ENCODE measurements at places on chromosomes 12 and 14.

DNA sequence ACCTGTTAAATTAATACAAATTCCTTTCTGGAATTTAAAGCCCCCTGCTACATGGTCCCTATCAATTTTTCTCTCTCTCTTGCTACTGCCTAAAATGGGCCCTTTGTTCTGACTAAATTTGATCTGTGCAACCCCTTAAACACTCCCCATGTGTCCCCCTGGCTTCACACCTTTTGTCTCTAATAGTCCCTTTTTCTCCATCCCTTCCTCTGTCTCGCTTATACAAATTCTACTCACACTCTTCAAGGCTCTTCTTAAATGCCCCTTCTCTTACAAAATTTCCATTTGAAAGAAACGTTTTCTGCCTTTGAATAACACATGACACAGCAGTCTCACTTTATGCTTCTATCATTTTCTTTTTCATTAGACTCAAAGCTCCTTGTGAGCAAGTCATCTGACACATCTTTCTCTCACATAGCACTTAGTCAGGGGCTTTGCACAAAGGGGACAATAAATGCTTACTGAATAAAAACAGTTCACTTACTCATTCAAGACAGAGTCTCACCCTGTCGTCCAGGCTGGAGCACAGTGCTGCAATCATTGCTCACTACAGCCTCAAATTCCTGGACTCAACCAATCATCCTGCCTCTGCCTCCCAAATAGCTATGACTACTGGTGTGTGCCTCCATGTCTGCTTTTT, 41.5 kb upstream of the NR2C1 start:
- no peak for DNase-seq

- no peak for DNase-seq
Observed at GRCh38 chr12:52519826-52520662, at the start of gene KRT5. KRT5 (minus strand) TSS chr12:52520394; CDS start chr12:52520296, 98 bp downstream.

- no peak for DNase-seq
Observed at GRCh38 chr14:70333728-70334127, 25.8 kb downstream of the COX16 start.

GRCh38 chr12:40171501-40171900, 53.3 kb upstream of the LRRK2 start:
- no peak for DNase-seq

- DNase-seq, result peak; percentile 3
Observed at GRCh38 chr14:28577711-28578131, 188.9 kb upstream of the FOXG1 start.

DNA sequence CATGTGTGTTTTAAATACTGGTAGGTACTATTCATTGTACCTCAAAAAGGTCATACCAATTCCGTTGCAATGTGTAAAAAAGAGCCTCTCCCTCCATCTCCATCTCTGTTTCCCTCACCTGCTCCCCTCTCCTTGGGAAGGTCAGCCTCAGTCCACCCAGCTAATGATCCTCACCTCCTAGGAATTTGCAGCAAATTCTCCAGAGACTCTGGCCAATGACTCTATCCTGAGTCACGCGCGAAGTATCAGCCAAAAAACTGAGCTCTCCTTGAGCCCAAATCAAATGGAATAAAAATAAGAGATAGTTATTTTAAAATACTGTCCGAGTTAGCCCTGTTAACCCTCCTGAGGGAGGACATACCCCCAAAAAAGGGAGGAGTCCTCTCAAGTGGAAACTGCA, 148.4 kb downstream of the DPF3 start:
- peak; percentile 12 for DNase-seq

DNA sequence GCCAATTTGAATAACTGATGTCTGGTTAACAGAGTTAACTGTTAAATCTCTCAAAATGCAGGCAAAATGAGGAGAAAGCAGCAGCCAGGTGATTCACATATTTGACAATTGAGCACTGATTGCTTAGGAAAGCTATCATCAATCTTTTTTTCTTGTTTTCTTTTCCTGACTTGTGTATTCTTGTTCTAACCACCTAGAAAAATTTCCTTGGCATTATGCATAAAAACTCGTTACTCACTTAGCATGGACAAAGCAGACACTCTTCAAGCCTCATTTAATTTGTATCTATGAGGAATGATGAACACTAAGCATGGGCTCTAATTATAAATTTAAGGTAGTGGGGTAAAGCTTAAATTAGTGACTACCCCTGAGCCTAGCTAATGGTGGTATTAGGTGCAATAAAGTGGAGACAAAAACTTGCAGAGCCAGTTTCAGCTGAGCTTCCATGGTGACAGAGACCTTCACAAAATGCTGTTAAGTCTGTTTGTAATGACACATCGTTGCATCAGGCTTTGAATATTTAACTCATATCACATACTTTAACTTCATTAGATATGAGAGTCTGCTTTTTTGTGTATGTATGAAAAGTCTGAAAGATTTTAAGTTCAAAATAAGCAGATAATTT, 52.0 kb downstream of the RASSF9 start:
- DNase-seq, result no peak

GRCh38 chr12:82326905-82327503, 31.2 kb downstream of the CCDC59 start:
- peak; percentile 25 for DNase-seq

GRCh38 chr12:31591380-31591901, 505 bp upstream of the DENND5B start:
- peak; percentile 22 for DNase-seq

DNA sequence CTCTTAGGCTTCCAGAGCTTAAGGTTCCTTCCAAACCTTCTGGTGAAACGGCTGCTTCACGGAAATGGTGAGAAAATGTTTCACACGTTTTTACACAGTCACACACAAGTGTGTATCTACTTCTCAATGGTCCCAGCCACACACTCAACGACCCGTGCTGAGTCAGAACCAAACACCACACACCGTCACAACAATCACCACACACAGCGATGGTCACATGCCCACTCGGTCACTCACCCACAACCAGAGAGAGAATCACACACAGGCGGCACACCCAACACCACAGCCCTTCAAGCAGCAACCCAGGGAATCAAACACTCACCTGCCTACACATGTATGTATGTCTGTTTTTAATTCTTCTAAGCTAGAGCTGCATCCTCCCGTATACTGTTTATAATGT, 12.6 kb upstream of the PLEKHD1 start:
- no peak for DNase-seq

DNA sequence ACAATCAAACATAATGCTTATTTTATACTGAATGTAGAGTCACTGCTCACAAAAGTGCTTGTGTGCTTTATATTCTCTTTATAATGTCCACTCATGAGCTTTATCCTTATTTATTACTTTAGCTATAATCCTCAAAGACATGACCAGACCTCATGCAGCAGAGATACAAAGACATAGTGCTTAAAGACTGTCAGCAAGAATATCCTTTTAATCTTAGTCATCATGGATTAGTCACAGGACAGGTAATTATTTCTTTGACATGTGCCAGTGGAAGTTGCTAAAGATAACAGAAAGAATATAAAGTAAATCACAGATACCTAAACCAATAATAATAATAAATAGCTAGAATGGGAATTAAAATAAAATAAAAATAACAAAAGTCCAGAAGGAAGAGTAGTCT, 707.5 kb downstream of the BCL11B start:
- DNase-seq, result no peak

- no peak for DNase-seq
Observed at GRCh38 chr14:104510216-104510615, 69.3 kb upstream of the C14orf180 start.

DNA sequence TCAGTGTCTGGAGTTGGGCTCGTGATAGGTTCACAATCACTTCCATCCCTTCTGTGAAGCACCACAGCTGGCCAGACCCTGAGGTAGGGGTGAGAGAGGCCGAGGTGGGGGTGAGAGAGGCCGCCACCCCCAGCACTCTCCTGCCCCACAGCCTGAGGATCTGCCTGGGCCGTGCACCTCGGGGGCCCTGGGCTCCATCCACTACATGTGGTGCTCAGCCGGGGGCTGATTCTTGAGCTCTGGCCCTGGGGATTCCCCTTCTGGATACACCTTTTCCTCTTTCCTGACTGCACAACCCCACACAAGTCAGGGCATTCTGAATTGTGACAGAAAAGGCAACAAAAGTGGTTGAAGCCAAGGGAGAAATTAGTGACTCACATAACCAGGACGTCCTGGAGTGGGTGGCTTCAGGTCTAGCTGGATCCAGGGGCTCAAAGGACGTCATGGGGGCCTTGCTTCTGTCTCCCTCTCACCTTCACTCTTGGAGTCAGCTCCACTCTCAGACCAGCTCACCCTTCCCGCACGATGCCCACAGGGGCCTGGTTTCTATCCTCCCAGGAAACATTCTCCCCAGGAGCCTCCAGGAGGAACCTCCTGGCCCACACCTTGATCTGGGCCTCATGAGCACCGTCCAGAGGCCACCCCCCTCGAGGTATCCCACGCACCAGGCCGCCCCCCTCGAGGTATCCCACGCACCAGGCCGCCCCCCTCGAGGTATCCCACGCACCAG, 12.1 kb upstream of the FBRSL1 start:
- DNase-seq, result no peak

DNA sequence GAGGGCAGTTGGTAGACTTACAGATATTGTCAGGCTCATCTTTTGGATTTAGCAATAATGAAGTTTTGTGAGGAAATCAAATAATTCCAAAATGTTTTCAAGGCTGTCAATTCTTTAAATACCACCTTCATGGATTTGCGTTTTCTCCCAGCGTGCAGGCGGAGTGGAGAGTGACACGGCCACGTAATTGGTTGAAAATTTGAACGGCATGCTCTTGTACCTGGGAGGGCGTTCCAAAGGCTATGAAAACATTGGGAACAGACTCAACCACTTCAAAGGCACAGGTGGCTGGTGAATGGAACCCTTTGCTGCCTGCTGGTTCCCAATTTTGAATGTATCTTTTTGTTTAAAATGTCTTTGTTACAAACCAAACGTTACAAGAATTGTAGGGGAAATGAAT, 12.4 kb downstream of the SMIM41 start:
- DNase-seq, result no peak

GRCh38 chr12:107475900-107476299, 209.7 kb upstream of the PWP1 start:
- no peak for DNase-seq

DNA sequence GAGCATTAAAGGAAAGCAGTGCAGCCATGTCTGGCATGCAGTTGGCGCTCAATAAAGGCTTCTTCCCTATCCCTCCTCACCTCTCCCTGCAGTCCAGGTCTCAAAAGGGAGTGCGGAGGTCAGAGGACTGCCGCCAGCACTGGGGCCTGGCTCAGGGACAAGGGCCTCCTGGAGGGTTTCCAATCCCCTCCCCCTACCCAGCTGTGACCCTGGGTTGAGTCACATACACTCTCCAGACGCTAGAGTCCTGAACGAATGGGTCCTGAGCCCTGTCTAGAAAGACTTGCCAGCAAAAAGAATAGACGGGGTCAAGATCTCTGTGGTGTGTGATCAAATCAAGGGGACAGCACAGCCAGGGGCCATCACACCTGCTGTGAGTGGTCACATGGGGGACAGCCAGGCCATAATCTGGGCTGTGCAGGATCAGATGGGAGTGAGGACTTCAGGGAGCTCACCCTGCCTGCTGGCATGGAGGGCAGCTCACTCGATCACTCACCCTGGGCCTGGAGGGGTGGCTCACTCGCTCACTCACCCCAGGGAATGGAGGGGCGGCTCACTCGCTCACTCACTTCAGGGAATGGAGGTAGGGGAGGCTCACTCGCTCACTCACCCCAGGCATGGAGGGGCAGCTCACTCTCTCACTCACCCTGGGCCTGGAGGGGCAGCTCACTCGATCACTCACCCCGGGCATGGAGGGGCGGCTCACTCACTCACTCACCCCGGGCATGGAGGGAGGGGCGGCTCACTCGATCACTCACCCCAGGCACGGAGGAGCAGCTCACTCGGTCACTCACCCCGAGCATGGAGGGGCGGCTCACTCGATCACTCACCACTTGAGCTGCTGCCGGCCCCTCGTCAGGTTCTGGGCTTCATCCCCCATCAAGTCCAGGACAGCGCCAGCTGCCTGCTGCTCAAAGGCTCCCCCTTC, 12.8 kb downstream of the CFAP73 start:
- DNase-seq, result no peak

DNA sequence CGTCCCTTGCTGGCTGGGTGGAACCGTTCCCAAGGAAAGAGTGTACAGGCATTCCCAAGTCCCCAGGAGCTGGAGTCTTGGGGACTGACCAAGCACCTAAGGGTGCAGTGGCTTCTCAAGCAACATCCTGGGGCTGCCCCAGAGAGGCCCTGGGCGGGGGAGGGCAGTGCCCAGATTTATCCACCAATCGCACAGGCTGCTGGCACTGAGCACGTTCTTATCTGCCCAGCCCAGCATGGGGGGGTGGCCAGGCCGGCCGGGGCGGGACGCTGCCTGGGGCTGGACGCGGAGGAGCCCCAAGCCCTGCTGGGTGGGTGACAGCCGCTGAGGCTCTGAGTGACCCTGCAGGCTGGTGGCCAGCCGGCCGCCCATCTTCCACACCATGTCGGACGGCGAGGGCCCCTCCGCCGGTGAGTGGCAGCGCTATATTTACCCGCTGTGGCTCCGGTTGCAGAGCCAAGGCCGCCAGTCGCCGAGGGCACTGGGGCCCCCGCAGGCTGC, 53.4 kb downstream of the CYP46A1 start:
- DNase-seq, result no peak

DNA sequence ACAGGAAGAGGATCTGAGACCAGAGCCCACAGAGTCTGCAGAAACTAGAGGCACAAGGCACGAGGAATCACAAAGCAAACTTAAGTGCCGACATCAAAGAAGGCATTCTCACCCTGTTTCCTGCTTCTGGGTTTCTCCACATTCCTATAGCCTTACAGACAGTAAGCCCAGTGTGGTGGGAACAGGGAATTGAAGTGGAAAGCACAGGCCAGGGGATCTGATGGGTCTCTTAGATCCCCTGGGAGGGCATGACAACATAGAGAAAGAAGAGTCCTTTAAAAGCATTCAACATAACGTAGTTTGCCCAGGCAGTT, 75.6 kb upstream of the FRMD6 start:
- no peak for DNase-seq

GRCh38 chr12:52073531-52074381, 4.0 kb downstream of the ATG101 start:
- no peak for DNase-seq

DNA sequence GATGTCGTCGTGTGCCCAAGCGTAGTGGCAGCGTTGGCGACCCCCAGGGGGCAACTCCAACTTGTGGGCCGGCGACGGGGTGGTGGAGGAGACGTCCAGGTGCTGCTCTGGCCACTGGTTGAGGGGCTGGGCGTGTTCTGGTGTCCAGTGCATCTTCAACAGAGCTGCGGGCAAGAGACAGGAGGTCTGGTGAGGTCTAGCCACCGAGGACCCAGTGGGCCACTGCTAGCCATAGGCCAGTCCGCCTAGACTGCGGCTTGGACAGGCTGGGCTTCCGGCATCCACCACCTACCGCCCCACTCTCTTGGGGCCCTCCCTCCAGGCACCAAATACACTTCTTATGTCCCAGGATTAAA, 26.3 kb downstream of the FIGNL2 start:
- DNase-seq, result no peak

Measured in kidney glomerular epithelial cell (primary cell).